ENCODE measurements at places on chromosomes 4 and X. TPM values are rescaled to one million over a fixed set of nuclear protein-coding genes. Genes with fewer than 3 reads are reported as not detected.

GRCh38 chr4:86685401-86685800 is 91.3 kb downstream of the PTPN13 start:
- H3K4me1 ChIP-seq: no peaks in the 10 kb centered on the region
- no peak for DNase-seq
- peaks cover 4% of the 10 kb centered on the region for H3K27me3 ChIP-seq
- no peaks in the 10 kb centered on the region for H3K36me3 ChIP-seq
- no peak overlapping the region for H3K4me3 ChIP-seq

DNA sequence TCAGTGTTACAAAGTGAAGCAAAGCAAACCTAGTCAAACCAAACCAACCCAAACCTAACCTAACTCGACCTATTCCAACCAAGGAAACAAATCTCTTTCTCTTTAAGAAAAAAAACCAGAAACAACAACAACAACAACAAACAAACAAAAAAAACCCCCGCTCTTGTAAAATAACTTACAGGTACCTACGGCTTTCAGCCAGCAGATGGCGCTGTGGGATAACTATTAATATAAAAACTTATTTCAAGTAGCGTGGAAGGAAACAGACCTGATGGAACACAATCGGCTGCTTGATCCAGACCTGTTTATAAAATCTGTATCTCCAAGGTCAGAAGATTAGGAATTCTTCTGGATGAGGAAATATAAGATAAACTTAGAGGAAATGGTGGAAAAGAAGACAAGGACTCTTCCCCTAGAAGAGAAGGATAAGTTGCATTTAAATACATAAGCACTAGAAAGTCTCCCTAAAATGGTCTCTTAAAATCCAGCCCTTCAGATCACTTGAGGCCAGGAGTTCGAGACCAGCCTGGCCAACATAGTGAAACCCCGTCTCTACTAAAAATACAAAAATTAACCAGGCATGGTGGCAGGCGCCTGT is 34.4 kb upstream of the CDKL5 start:
- no peaks in the 10 kb centered on the region for H3K4me1 ChIP-seq
- no peak overlapping the region for H3K27ac ChIP-seq
- peak; percentile 66 for DNase-seq
- no peaks in the 10 kb centered on the region for H3K27me3 ChIP-seq
- H3K4me3 ChIP-seq: no peak overlapping the region

DNA sequence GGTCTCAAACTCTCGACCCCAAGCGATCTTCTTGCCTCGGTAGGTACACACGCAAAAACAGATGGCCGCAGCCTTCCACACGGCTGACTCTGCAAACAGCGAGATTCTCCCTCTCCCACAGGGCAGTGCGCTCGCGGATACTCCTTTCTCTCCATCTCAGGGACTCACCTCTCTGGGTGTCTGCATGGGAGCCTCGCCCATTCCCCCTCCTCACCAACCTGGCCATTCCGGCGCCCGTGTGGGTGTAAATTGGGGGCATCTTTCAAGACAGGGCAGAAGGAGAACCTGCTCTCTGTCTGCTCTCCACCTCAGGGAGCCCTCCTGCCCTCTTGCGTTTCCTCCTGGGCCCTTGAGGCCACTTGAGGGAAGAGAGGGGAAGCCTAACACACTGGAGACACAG is 4.4 kb downstream of the CTAG2 start:
- no peaks in the 10 kb centered on the region for H3K36me3 ChIP-seq
- no peak overlapping the region for H3K4me3 ChIP-seq
- no peak for DNase-seq
- H3K27ac ChIP-seq: no peak overlapping the region
- no peaks in the 10 kb centered on the region for H3K4me1 ChIP-seq

Gene DACH2
- not detected for total RNA-seq

Data from activated CD4-positive, alpha-beta T cell treated with anti-CD3 and anti-CD28 coated beads, Interleukin-2, amount 10 ng/mL, durations not matched to agents 7 days and 5 days (primary cell).